Activated T-cell treated with anti-CD3 and anti-CD28 coated beads for 24 hours (primary cell): ENCODE measurements at places on chromosomes 1 and 21.

- no peak for DNase-seq
Observed at GRCh38 chr1:39683591-39684312, 7.5 kb downstream of the HPCAL4 start.

DNA sequence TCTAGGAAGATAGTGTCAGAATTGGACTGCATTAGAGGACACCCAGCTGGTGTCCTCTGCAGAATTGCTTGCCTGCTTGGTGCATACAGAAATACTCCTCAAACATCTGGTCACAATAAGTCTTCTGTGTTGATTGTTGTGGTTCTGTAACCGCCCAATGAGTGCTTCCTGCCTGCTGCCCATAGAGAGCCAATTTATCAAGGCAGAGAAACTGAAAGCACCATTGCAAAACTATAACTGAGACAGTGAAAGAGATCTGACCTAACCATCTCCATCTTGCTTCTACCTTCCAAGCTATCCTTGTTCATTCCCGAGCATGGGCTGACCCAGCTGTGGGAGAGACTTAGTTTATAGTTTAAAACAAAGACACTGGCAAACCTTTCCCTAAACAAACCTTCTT, 462.4 kb upstream of the RGS18 start:
- no peak for DNase-seq

GRCh38 chr21:22691658-22692057, 1693.4 kb downstream of the NCAM2 start:
- no peak for DNase-seq

GRCh38 chr1:111789142-111789541, 33.4 kb downstream of the DDX20 start:
- no peak for DNase-seq

DNA sequence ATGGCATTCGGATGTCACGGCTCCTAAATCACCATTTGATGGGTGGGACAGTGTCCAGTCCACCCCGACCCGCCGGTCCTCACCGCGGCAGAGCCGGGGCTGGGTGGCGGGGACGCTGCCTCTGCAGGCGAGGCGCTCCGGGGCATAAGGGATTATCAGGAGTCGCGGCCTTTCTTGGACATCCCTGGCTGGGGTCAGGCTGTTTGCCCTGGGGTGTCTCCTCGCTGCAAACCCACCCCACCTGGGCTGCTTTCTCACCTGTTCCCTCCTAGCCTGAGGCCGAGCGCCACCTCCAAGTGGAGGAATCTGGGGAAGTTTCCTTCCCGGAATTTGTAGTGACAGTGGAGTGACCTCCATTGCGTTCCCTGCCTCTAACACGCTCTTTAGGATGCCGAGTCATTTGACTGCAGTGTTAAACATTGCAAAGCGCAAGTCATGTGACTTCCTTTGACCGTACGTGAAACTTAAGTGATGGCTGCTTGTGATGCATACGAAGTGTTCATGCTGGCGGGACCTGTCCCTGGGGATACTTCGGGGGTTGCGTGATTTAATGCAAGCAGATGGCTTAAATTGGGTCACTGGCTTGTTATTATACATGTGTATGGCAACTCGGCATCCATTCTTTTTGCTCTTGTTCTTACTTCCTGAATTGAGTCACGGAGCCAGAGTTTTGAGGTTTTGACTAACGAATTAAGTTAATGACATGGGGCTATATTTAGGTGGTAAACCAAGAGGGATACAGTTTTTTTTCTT, 536 bp downstream of the LGALS8 start:
- peak; percentile 51 for DNase-seq

GRCh38 chr1:54972436-54972835, 8.0 kb upstream of the TMEM61 start:
- no peak for DNase-seq

DNA sequence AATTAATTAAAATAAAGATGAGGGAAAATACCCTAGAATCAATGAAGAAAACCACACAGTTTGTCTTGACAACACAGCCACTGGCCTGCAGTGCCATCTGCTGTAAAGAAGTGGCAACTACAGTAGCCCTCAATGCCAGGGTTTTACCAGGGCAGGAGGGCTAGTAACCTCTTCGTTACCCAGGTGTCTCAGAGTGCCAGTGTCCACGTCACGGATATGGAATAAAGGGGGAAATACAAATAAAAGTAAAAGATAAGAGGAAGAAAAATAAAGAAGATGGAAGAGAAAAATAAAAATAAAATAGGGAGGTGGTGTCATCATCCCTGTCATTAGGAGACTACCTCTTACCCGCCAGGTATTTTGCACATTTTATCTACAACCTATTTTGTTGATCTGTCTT, 14.2 kb upstream of the SLC44A3 start:
- peak; percentile 44 for DNase-seq

GRCh38 chr1:182575540-182576149, 13.4 kb downstream of the RNASEL start:
- DNase-seq: no peak

DNA sequence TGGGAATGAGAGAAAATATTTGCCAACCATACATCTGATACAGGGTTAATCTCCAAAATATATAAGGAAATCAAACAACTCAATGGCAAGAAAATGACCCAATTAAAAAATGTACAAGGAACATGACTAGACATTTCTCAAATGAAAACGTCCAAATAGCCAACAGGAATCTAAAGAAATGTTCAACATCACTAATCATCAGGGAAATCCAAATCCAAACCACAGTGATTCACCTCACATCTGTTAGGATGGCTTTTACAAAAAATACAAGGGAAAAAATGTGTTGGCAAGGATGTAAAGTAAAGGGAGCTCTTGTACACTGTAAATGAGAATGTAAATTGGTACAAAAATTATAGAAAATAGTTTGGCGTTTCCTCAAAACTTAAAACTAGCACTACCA, 54.7 kb upstream of the ZRANB2 start:
- DNase-seq: no peak

GRCh38 chr1:219172821-219173220, 857 bp upstream of the LYPLAL1 start:
- DNase-seq: no peak

GRCh38 chr1:207849646-207850045, 61.3 kb downstream of the CD34 start:
- no peak for DNase-seq

DNA sequence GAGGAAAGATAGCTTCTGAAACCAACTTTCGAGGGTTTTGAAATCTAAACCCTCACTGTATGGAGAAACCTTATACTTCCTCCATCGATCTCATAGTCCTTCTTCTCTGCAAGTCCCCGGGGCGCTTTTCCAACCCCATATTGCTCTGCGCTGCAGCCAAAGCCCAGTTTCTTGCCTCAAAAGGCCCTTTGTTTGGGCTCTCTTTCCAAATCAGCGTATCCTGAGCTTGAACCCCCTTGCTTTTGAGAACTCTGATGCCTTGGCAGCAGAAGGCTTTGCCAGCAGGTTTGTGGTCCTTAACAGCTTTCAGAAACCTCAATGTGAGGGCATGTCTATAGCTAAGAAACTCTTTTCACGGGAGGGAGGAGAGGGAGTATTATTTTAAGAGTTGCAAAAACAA, 21.6 kb downstream of the PLPP3 start:
- DNase-seq: no peak

- DNase-seq: no peak
Observed at GRCh38 chr1:236560213-236560771, 36.5 kb downstream of the LGALS8 start.

- DNase-seq: no peak
Observed at GRCh38 chr1:212153635-212154034, 118.1 kb downstream of the DTL start.

DNA sequence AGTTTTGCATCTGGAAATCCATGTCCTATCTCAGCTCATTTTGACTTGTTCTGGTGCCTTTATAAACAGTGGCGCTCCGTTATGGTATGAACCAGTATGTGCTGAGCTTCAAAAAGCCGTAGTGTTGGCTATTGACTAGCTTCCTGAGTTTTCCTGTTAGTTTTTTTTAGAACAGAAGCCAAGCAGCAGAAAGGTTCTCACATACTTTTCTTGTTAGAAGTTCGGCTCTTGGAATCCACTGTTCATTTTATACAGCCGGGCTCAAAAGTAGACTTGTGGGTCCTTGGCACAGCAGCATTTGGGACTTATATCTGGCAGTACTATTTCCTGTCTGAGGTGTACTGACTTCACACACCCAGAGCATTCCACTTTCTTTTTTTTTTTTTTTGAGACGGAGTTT, 63.8 kb downstream of the TBCE start:
- DNase-seq: no peak

DNA sequence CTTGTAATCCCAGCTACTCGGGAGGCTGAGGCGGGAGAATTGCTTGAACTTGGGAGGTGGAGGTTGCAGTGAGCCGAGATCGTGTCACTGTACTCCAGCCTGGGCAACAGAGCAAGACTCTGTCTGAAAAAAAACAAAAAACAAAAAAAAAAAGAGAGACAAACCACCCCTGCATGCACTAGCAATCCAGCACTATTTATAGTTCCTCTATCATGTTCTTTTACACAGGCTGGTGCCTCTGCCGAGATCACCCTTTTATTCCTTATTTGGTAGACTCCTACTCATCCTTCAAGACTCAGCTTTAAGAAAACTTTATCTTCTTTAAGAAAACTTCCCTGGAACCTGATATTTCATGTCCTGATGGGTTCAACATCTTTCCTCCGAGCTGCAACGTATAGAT, 10.8 kb downstream of the FMO5 start:
- no peak for DNase-seq

DNA sequence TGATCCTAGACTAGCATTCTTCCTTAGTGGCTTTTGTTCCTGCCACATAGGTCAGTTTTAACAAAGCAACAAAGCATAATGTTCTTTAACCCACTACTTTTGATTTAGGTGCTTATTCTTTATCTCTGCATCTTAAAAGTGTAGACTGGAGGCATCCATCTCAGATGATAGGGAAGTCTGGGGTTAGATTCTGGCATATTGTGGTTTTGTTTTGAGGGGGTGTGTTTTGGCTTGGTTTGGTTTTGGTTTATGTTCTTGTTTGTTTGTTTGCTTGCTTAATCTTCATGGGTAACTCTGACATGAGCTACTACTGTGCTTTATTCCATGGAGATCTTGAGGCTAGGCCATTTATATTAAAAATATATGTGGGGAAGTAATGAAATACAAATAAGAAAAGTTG, 40.3 kb upstream of the MYOCOS start:
- DNase-seq: no peak

GRCh38 chr1:84975035-84975434, 21.9 kb downstream of the MCOLN2 start:
- no peak for DNase-seq

DNA sequence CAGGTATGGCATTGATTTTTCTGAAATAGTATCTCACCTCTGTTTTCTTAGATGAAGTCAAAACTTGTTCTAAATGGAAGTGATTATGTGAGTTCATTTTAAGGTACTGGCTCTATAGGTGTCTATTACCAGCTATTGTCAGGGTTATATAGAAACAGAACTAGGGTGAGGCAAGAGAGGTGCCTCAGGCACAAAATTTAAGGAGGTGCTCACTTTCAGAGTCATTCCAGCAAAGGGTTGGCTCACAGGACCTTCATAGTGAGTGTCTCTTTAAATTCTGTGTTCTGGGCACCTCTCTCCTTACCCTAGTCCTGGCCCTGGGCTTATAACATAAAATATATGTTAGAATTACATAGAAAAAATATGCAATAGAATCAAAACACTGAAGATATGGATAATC, 49.3 kb downstream of the KIAA0319L start:
- no peak for DNase-seq

GRCh38 chr1:234186037-234186688, 187.1 kb upstream of the COA6 start:
- DNase-seq: no peak

GRCh38 chr21:14995226-14995625, 69.6 kb downstream of the NRIP1 start:
- DNase-seq: no peak

DNA sequence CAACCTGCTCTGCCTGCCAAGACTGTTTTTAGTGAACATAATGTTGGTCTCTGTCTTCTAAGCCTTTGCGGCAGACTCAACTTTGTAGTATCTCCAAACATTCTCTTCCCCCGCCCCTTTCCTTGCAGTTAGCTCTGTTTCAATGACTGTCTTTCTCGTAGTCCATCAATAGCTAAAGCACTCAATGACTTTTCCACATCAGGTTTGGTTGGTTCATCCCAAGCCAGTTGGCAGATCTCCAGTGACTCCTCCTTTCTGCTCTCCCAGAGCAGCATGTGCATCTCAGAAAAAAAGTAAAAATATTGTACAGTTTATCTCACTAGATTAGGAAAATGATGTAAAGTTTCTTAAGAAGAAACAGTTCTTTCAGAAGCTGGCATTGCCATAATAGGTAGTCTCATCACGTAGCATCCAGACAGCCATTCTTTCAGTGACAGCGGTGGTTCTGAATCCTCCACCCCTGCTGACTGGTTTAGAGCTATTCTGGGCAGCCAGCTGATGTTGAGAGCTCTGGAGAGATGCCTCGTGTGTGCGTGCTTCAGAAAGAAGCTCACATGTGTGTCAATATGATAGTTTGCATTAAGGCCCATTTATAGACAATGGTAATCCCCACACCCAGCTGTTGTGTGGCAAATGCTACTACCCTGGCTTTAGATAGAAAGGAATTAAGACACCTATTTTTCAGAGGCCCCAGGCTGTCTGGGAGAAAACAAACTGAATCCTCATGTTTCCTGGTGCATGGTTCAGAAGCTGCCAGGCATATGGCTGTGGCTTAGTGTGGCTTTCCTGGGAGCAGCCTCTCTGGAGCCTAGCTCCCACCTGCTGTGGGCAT, 53.2 kb downstream of the CNN3 start:
- DNase-seq: no peak

DNA sequence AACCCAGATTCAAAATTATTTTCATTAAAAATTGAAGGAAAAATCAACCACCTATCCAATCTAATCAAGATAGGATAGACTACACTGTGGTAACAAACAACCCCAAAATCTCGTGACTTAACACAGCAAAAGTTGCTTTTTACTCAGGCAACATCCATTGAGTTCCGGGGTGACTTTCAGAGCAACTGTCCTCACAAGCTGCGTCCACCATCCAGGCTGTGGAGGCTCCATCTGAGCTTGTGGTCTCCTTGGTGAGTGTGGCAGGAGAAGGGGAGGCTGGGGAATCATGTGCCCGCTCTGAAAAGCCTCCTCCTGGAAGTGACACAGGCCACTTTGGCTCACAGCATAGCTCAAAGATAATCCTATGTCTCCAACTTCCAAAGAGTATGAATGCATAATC, 52.4 kb downstream of the CD2 start:
- DNase-seq: no peak

GRCh38 chr1:25675729-25676476, 59.3 kb downstream of the MAN1C1 start:
- DNase-seq: peak; percentile 74

GRCh38 chr1:233061265-233061664, 110.9 kb downstream of the NTPCR start:
- DNase-seq: no peak

DNA sequence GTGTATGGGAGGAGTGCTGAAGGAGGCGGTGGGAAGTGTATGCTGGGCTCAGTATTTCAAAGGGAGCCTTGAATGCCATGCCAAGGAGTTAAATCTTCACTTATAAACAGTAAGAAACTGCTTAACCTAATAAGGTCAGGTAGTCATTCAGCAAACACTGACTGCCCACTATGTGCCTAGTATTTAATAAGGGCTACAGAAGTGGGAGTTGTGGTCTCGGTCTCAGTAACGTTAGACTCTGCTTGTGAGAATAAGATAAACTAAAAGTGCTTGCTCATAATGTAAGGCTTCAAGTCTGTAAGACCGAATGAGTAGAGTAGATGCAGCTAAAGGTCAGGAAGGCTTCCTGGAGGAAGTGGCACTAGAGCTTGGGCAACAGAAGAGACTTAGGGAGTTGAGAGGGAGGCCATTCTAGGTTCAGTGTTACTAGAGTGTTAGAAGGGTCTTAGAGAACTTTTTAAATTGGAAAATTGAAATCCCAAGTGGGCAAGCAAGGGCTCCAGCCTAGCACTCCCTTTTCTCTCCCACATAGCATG, 6.0 kb downstream of the MARCKSL1 start:
- no peak for DNase-seq

- DNase-seq: no peak
Observed at GRCh38 chr1:233620065-233620464, 6.2 kb downstream of the KCNK1 start.
